ENCODE measurements at places on chromosomes 1 and 21.
A peak's percentile ranks its signal among the peaks of the same experiment; 100 is the strongest.

- DNase-seq, result no peak
These were observed 14.0 kb downstream of the AHDC1 start for GRCh38 chr1:27589841-27590426.

DNA sequence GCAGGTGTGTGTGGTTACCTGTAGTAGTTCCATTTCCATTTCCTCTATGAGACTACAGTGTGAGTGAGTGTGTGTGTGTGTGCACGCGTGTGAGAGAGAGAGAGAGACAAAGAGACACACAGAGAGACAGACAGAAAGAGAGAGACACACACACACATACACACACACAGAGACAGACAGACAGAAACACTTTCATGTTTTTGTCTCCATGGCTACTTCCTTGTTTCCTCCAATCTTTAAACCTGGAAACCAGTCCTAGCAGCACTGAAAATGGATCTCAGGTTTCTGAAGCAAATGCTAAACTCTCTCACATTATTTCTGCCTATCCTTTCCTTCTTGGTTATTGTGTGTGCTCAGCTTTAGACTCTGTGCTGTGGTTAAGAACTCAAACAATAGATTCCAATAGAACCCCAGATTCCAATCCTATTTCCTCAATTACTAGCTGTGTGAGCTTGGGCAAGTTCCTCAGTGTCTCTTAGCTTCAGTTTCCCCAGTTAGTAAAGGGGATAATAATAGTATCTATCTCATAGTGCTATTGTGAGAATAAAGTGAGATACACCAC is 22.4 kb upstream of the ABCD3 start:
- DNase-seq, result peak; percentile 31

DNA sequence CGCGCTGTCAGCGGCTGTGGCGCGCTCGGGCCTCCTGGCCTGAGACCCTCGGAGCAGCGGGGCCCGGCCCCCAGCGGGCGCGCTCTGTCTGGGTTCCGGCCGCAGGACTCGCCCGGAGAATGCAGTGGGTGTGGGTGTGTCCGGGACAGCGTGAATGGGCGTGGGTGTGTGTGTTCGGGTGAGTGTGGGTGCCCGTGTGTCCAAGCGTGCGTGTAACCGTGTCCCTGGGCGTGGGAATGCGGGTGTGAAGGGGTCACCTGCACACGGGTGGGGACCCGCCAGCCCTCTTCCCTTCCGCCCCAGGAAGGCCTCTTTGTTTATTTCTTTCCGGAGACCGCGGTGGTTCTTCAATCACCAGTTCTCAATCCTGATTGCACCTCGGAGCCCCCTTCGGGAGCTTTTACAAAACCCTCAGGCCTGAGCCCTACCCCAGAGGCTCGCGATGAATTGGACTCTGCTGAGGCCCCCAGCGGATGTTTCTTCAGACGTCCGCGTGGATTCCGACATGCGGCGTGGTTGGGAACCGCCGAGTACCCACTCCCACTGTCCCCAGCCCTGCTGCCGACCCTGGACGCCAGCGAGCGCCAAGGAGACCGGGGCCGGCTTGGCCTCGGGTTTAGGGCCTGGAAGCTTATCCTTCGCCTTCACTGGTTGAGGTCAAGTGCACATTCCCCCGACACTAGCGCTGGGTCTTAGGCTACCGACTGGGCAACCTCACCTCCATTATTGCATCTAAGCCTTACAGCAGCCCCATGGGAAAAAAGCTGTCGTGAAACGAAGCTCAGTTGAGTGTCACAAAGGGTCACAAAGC is 19.3 kb downstream of the SERTAD4 start:
- DNase-seq, result no peak

DNA sequence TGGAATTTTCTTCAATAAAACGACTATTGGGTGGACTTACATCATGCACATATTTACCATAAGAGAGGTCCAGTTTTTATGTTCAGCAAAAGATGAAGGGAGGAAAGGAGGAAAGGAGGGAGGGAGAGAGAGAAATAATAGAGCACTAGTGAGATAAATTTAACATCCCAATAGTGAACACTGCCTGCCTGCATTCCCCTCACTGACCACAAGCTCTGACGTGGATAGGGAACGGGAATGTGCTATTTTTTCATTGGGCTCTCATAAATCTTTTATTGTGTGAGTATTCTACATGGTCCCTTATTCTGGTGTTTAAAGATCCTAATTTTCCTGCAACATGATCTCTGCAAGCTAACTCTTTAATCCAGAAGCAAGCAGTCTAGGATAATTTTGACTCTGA is 82.1 kb downstream of the TTC3 start:
- DNase-seq, result no peak

- DNase-seq, result no peak
These were observed 1.2 kb upstream of the ZNF683 start for GRCh38 chr1:26373789-26374188.

GRCh38 chr1:219927298-219927955 is 930 bp downstream of the SLC30A10 start:
- DNase-seq, result peak; percentile 62

DNA sequence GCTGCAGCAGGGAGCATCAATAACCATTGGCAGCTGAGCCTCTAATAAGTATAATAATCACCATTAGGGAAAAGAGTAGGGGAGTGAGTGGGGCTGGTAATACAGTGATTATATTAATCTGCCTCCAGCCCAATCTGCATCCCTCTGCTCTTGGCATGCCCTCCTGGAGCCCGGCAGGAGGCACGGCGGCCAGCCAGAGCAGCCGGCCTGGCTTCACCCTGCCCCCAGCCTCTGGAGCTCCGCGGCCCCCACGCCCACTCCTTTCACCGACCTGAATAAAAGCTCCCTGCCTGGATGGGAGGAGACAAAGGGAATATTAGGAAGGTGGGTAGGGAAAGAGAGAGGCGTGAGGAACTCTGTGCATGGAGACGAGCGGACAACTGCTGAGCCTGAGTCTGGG is 28.3 kb downstream of the OPTC start:
- DNase-seq, result no peak

DNA sequence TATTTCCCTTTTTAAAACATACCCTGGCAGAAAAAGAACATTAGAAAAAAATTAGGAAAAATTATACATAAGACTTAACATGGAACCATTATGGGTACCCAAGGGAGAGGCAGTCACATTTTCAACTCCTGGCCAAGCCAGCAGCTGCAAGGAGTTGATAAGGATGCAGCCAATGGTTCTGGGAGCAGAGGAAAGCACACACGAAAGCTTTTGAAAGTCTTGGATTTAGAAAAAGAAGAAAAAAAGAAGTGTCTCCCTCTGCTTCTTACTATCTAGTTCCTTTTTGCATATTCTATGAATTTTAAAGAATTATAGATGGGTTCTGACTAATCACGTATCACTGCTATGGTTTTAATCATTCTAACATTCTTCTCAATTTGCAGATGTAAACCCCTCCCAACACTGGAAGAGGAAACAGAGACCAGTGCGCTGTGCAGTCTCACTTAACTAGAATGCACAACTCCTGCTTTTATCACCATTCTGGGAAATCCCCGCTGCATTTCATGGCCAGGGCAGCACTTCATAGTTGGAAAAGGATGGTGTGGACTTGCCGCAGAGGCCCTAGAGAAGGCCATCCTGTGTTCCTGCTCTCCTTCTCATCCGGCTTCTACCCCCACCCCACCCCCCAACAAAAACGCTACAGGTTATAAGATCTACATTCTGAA is 2.7 kb upstream of the CD58 start:
- peak; percentile 29 for DNase-seq

GRCh38 chr1:226046240-226046639 is 16.3 kb upstream of the H3-3A start:
- DNase-seq, result no peak

- no peak for DNase-seq
These were observed 594.7 kb upstream of the CAMK1G start for GRCh38 chr1:208988811-208989222.

- DNase-seq, result no peak
These were observed 75.7 kb downstream of the DISC1 start for GRCh38 chr1:231702331-231702730.

- DNase-seq, result no peak
These were observed 106.0 kb downstream of the URB2 start for GRCh38 chr1:229732061-229732460.

DNA sequence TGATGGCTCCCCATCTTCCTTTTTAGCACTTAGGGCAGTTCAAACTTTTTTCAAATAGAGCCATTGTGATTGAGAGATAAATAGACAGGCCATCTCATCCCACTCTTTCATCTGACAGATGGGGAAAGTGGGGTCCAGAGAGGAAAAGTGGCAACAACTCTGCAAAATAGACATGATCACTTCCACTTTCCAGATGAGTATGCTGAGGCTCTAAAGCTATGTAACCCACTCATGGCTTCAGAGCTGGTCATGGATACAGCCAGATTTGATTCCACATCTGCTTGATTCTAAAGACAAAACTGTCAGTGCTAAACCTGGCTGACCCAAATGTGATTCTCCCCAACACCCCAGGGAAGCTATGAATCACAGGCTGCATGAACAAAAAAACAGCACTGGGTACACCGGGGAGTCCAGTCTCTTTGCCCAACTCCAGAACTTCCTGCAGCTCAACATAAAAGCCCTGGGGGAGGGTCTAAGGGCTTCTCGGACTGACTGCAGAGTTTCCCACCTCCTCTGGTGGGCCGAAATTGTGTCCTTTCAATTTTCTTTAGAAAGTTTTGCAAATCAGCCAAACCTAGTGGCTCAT is 59.3 kb downstream of the PLPP3 start:
- DNase-seq, result no peak

- no peak for DNase-seq
These were observed 1.7 kb upstream of the MRPS6 start for GRCh38 chr21:34071683-34072082.

- peak; percentile 74 for DNase-seq
These were observed 417.1 kb downstream of the SETD4 start for GRCh38 chr21:35643176-35643575.

GRCh38 chr1:114428083-114428754 is 82.8 kb downstream of the TRIM33 start:
- no peak for DNase-seq

DNA sequence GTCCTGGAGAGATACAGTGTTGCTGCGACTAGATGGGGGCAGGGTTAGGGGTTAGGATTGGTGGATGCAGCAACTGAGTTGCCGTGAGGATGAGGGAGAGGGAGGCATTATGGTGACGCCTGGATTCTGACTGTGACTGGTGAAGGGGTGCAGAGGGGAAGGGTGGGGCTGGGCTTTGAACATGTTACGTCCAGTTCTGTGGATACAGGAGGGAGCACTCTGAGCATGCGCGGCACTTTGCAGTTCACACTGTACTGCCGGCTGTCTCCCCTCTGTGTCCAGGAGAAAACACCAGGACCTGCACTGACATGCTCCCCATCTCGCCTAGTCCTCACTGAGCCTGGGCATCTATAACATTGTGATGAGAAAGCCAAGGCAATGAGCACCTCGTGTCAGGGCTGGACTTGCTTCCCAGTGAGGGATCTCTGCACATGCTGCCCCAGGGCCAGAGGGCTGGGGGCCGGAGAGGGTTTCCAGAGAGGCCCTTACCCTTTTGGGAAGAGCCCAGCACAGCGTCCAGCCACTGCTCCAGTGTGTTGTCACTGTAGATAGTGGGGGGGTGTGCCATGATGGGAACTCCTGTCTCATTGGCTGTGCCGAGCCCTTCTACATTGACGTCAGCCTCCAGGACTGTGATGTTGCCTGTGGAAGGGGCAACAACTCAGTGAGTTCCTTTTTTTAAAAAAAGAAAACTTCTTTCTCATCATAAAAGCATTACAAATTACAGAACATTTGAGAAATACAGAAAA is 7.6 kb downstream of the FAM151A start:
- no peak for DNase-seq

DNA sequence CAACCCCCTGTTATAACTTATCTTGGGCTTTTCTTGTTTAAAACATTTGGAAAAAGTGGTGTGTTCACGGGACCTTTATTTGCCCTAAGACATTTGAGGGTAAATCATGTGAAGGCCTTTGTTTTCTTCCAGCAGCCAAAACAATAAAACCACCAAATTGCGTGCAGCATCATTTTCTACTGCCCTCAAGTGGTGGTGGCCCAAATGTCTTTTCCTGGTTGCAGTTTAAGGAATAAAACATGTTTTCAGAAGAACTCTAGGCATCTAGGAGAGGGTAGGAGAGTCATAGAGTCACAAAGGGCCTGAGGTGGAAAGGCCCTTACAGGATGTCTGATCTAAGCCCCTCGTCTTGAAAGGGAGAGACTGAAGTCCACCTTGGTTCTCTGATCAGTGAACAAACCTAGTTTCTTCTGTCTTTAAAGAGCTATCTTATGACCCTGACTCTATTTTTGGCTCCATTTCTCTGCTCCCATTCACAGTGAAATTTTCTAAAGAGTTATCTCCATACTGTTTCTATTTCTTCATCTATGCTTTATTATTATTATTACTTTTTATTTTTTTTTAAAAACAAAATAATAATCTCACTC is 16.0 kb upstream of the EPS15 start:
- DNase-seq, result no peak

GRCh38 chr1:6208723-6209660 is 3.1 kb downstream of the RNF207 start:
- no peak for DNase-seq

DNA sequence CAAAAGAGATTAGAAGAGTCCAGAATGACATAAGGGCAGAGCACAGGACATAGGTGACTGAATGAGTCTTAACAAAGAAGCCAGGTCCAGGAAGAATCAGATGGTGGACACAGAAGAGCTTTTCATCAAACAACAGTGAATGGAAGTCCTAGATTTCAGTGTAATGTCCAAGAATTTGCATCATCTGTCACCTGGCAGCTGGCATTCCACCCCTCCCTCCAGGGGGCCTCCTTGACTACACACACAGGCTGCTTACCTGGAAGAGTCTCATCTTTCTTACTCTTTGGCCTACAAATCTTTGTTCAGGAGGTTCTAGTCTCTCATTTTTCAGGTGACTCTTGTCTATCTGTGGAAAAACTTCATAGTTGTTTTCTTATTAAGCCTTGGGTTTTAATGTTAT is 36.2 kb downstream of the GORAB start:
- no peak for DNase-seq

GRCh38 chr1:58830291-58830690 is 46.4 kb upstream of the JUN start:
- no peak for DNase-seq

GRCh38 chr1:204255966-204256365 is 42.2 kb upstream of the GOLT1A start:
- no peak for DNase-seq

GRCh38 chr1:163265547-163265946 is 56.2 kb upstream of the NUF2 start:
- DNase-seq, result no peak

GRCh38 chr1:69263921-69264391 is 303.8 kb upstream of the LRRC7 start:
- no peak for DNase-seq

- no peak for DNase-seq
These were observed 23.6 kb upstream of the PIGC start for GRCh38 chr1:172467446-172467845.

GRCh38 chr1:59143811-59144210 is 153.1 kb upstream of the FGGY start:
- no peak for DNase-seq
